ENCODE measurements at places on chromosomes 1 and 21.
A peak's percentile ranks its signal among the peaks of the same experiment; 100 is the strongest.

- no peak for DNase-seq
Observed at GRCh38 chr1:229889031-229889517, 178.0 kb upstream of the GALNT2 start.

GRCh38 chr21:14096172-14096571 lies 114.6 kb downstream of the LIPI start:
- DNase-seq: no peak

GRCh38 chr1:81671038-81671437 lies 129.7 kb upstream of the ADGRL2 start:
- DNase-seq: no peak

DNA sequence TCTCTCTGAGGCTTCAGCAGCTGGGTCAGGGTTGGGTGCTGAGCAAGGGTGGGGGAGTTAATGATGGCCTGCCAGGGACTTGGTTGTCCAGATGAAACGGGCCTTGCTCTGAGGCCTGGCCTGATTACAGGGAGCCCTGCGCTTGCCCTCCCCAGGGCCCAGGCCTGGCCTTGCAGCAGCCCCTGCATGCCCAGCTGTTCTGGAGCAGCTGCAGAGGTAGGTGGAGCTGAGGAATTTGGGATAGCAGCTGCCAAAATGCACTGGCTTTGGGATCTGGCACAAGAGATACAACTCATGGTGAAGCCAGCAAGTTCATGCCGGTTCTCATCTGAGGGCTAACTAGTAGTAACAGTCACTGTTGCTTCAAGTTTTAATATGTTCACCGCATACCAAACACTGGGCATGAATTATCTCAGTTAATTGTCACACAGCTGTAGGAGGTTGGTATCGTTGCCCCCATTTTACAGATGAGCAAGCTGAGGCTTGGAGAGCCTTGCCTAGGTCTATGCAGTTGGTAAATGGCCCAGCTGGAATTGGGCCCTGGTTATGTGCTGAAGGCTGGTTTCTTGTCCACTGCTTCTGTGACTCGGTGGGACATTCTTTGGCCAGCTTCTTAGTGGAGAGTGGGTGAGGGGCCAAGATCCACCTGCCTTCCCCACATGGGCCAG lies 7.3 kb upstream of the SERINC2 start:
- DNase-seq: no peak

GRCh38 chr1:209761011-209761635 lies 5.3 kb downstream of the TRAF3IP3 start:
- DNase-seq: no peak

DNA sequence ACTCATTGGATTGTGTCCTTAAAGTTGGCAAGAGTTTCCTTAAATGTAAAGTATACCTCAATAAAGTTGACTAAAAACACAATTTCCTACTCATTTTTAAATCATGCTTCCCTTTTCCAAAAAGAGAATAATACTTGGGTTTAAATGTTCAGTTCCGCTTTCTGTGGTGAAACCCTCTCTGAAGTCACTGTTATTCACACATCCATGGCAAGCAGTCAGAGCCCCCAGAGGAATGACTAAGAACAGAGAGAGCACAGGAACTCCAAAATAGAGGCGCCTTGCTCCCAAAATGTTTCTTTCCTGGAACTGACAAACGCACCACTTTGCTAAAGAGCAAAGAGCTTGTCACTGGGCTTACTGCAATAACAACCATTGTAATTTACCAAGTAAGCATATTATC lies 142.5 kb downstream of the TIAM1 start:
- no peak for DNase-seq

DNA sequence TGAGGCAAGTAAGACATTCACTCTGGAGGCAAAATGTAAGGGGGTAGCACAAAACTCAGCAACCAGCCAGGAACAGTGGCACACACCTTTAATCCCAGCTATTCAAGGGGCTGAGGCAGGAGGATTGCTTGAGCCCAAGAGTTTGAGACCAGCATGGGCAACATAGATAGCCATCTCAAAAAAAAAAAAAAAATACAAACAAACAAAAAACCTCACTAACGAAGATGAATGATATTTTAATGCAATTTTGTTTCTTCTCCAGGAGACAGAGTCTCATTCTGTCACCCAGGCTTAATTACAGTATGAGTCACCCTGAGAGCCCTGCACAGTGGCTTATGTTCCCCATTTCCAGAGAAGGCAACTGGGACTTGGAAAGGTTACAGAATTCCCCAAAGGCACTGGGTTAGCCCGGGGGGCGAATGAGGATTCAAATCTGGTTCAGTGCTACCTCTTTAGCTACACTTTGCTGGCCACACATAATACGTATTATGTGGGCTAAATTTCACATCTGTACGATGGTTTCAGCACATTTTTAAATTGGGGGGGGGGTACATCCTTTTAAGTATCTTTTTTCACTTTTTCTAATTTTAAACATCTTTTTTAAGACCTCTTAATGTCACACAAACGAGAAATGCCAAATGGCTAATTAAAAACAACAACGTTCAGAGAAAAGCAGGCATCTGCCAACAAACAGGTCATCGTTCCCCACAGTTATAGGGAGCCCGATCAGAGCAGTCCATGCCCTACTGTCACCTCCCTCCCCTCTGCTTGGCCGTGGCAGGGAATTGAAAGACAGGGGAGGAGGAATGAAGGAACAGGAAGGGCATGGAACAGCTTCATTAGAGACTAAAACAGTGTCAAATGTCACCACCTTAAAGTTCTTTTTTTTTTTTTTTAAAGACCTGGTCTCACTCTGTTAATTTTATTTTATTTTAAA lies 3.5 kb downstream of the CELA2A start:
- DNase-seq: no peak

- no peak for DNase-seq
Observed at GRCh38 chr1:103218821-103219220, 110.5 kb upstream of the COL11A1 start.

DNA sequence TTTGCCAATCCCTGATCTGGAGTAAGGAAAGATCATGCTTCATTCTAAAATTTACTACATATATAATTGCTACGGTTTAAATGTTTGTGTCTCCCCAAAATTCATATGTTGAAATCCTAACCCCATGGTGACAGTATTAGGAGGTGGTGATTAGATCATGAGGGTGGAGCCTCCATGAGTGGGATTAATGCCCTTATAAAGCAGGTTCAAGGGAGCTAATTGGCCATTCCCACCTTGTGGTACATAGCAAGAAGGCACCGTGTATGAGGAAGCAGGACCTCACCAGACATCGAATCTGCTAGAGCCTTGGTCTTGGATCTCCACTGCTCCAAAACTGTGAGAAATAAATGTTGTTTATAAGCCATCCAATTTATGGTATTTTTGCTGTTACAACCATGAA lies 55.5 kb downstream of the GADD45A start:
- DNase-seq: no peak

DNA sequence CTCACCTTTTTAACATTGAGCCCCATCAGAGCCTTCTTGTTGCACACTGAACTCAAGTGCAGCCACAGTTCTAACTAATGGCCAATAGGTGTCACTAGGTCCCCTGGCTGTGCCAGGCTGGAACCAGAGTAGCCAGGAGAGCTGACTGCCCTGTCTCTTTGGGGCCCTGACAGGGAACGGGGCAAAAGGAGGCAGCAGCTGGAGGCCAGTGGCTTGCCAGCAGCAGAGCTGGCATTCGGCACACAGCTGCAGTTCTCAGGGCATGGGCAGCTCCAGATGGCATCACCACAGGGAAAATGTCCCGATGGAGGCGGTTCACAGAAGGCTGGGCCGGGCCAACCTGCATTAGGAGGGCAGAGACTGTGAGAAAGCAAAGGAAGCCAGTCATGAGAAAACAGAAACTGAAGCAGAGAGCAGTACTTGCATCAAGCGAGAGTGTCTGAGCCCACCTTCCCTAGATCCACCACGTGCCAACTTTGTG lies 188.6 kb downstream of the FCRL5 start:
- peak; percentile 21 for DNase-seq

- no peak for DNase-seq
Observed at GRCh38 chr1:233362743-233363142, 35.2 kb downstream of the MAP3K21 start.

GRCh38 chr1:220182111-220182510 lies 88.2 kb downstream of the IARS2 start:
- no peak for DNase-seq

GRCh38 chr1:192831706-192832355 lies 23.0 kb downstream of the RGS2 start:
- no peak for DNase-seq

DNA sequence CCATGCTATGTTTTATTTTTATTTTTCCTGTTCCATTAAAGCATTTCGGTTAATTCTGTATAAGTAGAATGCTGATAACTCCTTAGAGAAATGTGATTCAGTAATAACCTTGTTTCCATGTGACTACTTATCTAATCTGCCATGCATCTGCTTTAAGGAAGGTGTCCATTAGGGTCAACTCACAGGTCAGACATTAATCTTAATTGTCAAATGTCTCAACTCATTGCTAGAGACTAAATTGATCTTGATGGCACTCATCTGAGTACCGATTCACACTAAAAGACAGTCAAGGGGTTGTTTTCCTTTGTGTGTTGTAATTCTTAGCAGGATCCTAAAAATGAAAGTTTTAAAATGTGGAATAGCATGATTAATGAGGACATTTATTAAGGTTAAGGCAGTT lies 41.8 kb downstream of the ITSN1 start:
- DNase-seq: no peak

DNA sequence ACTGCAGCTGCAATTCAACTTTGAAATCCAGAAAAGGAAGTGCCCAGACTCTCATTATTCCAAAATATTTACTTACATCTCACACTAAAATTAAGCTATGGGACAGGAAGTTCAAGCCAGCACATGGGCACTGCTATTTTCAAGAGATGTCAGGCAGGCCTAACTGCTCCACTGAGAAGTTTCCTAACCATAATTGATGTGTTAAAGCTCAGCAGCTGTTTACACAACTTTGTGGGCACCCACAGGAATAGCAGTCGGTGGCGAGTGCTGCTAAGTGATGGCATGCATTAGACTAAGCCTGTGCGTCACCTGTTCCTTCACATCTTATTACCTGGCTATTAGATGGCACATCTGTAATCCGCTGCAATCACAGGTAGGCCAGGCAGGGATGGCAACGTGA lies 303.3 kb upstream of the DAB1 start:
- no peak for DNase-seq

- no peak for DNase-seq
Observed at GRCh38 chr1:225477296-225477911, 49.6 kb upstream of the LBR start.

DNA sequence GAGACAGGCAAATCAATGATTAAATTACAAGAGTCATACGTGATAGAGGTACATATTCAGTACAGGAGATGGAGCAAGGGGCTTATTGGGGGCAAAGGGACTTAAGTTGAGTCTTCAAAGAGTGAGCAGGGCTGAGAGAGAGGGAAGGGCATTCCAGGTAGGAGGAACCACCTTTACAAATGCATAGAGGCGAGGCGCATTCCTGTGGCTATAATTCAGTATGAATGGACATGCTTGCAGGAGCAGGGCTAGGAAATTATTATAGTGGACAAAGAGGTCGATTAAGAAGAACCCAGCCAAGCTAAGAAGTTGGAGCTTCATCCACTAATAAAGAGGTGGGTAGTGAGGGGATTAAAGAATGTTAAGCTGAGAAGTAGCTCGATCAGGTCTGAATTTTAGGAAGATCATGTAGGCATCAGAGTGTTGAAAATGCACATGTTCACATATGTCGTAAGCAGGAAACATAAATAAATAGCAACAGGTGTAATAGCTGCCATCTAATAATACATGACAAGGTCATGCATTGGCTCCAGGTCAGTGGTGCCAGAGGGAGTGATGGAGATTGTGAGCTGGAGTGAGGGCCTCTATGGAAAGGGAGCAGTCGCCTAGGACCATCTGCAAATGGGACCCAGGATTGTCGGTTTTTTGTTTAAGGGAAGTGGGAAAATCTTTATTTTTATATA lies 12.0 kb upstream of the HNRNPU start:
- no peak for DNase-seq

DNA sequence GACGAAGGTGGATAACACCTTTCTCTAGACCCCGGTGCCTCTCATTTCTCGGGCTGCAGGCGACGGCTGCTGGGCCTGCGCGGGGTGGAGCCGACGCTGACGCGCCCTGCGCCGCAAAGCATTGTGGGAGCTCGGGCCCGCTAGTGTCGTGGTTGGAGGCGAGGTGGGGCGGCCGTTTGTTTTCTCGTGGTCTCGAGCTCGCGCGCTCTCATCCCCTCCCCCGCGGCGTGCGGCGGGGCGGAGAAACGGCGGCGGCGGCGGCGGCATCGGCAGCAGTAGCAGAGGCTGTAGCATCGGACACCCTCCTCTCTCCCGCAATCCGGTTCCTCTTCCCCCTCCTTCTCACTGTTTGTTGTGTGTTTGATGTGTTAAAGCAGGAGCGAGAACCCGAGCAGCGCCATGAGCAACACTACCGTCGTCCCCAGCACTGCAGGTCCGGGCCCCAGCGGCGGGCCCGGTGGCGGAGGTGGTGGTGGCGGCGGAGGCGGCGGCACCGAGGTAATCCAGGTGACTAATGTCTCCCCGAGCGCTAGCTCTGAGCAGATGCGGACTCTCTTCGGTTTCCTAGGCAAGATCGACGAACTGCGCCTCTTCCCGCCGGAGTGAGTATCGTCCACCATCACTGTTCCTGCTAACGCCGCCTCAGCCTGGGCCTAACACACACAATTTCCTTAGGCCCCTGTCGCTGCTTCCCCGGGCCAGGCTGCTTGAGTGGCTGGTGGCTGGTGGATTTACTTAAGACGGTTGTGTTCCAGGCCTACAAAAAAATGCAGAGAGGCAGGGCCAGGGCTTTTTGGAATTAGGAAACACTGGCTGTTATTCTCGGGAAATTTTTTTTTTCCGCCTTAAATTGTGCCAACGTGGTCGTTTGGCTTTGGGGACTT lies at the start of gene SRSF11:
TSS of gene SRSF11 (plus strand) at position 143 of the 884 bp plus-strand sequence. CDS start at position 400, 257 bp downstream.
- peak; percentile 97 for DNase-seq

- DNase-seq: peak; percentile 73
Observed at GRCh38 chr1:169588785-169589485, 2.7 kb upstream of the F5 start.

- DNase-seq: no peak
Observed at GRCh38 chr1:22818061-22818770, 107.6 kb downstream of the EPHB2 start.

DNA sequence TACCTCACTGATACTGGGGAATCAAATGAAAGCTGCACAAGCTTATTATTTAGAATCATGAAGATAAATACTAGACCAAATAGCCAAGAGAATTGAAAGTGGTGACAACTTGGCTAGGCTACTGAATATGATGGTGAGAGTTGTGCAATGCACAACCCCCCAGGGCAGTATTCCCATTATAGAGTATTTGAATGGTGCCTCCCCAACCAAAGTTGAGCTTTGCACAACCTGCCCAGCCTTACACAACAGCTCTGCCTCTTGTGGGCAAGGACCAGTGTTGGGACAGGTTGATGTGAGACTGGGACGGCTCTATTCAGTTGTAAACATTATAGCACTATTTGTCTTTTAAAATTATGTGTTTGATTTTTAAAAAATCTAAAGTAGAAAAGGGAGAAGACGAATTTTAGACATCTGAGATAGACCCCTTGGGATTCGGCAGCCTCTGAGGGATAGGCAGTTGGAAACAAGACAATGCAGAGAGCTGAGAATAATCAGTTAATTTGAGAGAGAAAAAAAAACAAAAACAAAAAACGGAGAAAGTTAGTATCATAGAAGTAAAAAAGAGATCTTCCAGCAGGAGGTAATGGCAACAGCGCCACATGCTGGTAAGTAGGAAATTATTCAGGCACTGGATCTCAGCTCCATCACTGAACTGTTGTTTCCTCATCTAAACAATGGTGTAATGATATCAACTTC lies 91.0 kb upstream of the KCNA3 start:
- DNase-seq: peak; percentile 69

- no peak for DNase-seq
Observed at GRCh38 chr1:151526735-151527525, 13.2 kb upstream of the TUFT1 start.

Data from activated CD4-positive, alpha-beta T cell treated with anti-CD3 and anti-CD28 coated beads, Interleukin-2, amount 50 U/mL, for 16 hours (primary cell).